ENCODE measurements at places on chromosomes 7 and 10.

- no peak for DNase-seq
Measured at GRCh38 chr10:15739254-15739970, 19.7 kb upstream of the ITGA8 start.

- DNase-seq, result peak; percentile 6
Measured at GRCh38 chr7:119175911-119176627, 951.6 kb downstream of the ANKRD7 start.

DNA sequence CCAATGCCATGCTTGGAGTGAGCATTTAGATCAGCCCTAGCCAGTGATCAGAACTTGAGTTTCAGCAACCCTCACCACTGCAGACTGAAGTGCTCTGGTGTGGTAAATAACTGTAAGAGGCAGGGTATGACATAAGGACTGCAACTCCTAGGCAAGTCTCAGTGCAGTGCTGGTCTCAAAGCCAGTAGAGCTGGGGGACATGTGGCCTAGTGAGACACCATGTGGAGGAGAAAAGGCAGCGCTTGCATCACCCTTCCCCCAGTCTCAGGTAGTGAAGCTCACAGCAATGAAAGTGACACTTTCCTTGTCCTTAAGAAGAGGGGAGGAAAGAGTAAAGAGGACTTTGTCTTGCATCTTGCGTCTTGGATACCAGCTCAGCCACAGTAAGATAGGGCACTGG is 386.8 kb upstream of the POT1 start:
- no peak for DNase-seq

- no peak for DNase-seq
Measured at GRCh38 chr7:101111261-101111660, 15.6 kb upstream of the SERPINE1 start.

DNA sequence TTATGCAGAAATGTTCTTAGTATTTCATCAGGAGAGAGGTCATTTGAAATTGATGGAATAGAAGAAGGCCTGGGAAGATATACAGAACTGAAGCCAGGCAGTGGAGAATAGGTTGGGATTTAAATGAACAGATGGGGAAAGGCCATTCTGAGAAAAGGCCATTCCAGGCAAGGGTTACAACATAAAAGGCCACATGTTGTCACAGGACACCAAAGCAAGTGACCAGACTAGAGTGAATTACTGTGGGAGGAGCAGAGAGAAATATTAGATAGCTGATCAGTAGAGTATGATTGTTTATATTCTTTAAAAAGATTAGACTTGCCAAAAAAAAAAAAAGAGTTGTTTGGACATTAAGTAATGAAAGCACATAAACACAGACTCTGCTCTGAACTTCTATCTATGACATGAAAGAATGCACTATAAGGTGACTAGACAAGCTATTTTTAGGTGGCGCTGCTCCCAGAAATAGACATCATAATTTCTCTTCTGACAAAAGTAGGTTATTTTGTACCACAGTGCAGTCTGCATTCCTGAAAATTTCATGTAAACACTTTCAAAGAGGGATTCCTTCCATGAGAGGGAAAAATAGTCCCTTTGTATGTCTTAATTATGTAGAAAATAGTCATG is 55.2 kb upstream of the DKK1 start:
- DNase-seq, result no peak

GRCh38 chr7:144787127-144787526 is 48.7 kb downstream of the TPK1 start:
- DNase-seq, result no peak

- DNase-seq, result no peak
Measured at GRCh38 chr7:37552030-37552429, 103.4 kb upstream of the ELMO1 start.

GRCh38 chr10:52226197-52226847 is 87.8 kb upstream of the DKK1 start:
- DNase-seq, result peak; percentile 32

DNA sequence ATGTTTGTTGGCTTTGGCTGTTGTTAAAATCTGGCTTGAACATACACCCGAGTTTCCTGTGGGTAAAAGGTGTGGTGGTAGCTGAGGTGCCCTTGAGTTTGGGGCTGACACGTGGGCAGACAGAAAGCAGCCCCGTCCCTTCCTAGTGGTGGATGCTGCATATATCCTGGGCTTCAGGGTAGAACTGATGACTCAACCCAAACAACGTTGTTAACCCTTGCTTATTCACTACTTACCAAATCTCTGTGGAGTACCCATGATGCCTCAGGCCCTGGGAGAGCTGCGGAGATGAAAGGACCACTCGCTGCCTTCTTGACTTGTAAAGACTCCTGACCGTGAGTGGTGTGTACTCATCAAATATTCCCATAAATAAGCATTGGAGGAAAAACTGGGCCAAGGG is 245.1 kb downstream of the RAB11FIP2 start:
- no peak for DNase-seq

DNA sequence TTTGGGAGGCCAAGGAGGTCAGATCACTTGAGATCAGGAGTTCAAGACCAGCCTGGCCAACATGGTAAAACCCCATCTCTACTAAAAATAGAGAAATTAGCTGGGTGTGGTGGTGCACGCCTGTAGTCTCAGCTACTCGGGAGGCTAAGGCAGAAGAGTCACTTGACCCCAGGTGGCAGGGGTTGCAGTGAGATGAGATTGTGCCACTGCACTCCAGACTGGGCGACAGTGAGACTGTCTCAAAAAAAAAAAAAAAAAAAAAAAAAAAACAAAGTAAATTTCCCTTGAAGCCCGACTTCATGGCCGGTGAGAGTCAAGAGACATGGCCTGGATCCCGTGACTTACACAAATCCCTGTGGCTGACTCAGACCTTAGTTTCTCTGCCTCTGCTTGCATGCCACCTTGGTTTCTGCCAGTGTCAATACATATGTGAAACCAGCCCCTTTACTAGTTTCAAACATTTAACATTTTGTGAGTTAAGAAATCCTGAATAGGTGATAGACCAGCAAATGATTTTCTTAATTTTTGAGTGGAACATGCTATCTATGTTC is 62.8 kb downstream of the ZEB1 start:
- no peak for DNase-seq

- DNase-seq, result no peak
Measured at GRCh38 chr10:83990126-83990525, 149.2 kb upstream of the GHITM start.

DNA sequence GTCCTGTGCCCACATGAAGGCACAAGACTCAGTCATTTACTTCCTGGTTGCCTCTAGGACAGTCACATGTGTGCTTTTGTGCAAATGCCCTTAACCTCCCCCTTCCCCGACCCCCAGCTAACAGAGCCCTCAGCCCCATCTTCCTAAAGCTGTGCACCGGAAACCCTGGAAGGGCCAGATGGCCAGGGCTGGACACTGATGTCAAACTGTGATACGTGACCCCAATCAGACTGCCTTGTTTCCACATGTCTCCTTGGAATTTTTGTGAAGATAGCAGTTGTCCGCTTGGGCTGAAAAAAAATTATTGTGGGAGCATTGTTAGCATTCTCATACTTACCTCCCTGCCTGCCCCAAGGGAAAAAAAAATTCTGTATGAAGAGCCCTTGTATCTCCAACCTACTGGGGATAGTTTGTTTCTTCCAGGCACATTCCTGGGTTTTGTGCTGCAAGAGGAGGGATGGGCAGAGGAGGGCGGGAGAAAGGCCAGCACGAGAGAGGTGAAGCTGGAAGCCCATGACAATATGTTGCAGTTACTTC is 17.0 kb upstream of the ADAM12 start:
- no peak for DNase-seq

GRCh38 chr7:106177738-106178592 is 65.9 kb upstream of the SYPL1 start:
- no peak for DNase-seq

- no peak for DNase-seq
Measured at GRCh38 chr7:15688279-15688626, 1.8 kb upstream of the MEOX2 start.
